ENCODE measurements at places on chromosomes 12 and 14.

- ATAC-seq = no peak
These were observed 118.9 kb downstream of the SUDS3 start for GRCh38 chr12:118495296-118495695.

DNA sequence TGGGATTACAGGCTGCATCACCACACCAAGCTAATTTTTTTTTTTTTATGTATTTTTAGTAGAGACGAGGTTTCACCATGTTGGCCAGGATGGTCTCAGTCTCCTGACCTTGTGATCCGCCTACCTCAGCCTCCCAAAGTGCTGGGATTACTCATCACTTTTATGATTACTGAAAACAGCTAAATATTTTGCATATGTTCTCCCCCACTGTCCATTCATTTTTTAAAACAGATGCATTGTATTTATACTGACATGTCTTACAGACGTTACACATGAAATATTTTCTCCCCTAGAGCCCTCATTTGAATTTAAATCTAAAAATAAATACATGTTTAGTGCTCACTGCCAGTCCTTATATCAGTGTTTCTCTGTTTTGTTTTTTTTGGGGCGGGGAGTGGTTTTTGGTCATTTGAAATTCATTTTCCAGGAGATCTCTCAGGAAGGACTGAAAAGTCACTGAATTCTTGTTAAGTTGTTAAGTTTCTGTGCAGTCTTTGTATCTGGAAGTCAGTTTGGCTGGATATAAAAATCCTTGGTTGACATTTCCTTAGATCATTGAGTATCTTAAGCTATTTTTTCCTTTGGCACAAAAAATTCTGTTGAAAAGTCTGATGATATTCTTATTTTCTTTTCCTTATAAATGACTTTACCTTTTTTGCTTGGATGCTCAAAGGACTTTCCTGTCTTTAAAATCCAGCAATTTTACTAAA lies 9.4 kb downstream of the FBXO21 start:
- ATAC-seq = no peak

DNA sequence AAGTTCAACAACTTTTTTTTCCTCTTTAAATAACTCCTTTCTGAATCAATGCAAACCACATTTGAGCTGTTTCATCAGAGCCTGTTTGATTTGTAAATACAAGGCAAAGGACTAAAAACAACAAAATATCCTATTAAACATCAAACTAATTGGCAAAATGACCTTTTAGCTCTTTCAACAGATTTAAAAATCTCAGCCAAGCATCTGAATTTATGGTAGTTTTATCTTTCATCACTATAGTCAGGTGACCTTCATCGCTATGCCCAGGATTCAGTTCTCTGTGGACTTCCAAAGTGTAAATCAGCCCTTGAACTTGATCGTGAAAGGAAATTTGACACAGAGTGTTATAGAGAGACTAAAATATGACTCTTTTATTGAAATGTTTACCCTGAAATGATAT lies 1554.5 kb upstream of the FLRT2 start:
- ATAC-seq = no peak

DNA sequence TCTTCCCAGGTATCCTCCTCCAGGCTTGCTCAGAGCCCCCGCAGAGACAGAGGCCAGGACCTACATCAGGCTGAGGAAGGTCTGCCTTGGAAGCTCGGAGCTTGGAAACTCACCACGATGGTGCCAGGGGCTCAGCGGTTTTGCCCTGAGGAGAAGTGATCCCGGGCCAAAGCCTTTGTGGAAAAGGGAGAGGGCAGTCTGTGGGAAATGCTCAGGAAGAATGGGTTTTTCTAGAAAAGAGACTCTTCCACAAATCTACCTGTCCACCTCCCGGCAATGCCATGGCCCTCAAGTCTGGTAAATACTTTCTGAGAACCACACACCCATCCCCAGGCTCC lies 8.0 kb downstream of the KRT2 start:
- ATAC-seq = no peak

GRCh38 chr14:79137045-79137430 lies 966.9 kb downstream of the NRXN3 start:
- ATAC-seq = no peak

DNA sequence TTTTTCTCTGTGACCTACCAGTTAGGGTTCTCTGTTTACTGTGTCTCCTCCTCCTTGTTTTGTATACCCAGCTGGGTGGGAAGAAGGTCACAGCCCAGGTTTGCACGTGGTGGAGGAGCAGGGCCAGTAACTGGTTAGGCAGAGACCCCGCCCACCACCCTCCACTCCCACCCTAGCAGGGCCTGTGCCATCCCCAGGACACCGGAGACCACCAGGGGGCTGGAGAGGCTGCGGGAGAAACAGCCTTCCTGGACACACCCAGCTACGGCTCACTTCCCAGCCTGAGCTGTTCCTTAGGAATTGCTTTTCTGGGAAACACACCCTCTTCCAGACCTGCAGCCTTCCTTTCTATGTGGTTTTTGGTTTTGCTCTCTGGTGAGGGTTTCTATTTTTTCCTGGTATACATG lies 21.1 kb downstream of the BDKRB2 start:
- ATAC-seq = no peak

DNA sequence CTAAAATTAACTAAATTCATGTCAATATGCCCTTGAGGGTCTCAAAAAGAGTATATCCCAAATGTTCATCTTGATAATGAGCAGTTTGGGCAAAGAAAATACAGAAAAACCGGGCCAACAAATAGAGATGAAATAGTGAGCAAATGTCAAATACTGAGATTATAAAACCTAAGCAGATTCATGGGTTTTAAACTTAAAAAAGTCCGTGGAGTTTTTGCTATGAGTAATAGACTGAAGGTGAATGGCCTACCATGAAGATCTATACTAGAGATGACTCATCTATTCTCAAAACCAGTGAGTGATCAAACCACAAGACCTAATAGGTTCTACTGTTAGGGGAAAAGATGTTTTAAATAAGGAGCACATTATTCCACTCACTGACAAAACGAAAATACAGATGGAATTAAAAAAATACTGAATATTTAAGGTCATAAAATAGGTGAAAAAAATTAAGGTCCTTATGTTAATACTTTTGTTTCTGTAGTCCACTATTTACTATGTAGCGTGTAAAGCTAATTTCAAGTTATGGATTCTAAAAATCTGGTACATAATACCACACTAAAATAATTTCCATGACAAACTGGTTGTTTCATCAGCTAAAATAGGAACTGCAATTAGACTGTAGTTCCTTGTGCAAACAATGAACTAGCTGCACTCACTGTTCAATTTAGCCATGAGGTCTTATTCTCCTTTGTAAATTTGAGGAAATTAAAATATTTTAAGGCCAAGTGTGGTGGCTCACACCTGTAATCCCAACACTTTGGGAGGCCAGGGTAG lies 5.0 kb downstream of the HNRNPC start:
- ATAC-seq = peak; percentile 79

GRCh38 chr14:49545716-49546115 lies 40.5 kb downstream of the RPS29 start:
- no peak for ATAC-seq

GRCh38 chr12:34405286-34406227 lies 383.3 kb downstream of the ALG10 start:
- ATAC-seq = no peak

DNA sequence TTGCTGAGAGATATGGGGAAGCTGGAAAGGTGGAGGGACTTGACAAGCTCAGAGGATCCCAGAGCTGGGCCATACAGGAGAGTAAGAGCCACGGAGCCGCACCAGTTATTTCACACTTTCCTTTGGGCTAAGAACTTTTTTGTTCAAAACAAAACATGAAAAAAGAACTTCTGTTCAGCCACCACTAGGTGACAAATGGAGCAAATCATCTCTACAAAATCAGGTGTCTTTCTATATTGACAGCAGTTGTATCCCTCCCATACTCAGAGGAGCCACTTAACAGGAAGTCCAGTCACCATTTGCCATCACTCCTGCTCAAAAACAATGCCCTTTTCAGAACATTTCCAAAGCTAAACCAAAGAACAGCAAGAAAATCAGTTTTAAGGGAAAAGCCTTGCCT lies 70.3 kb upstream of the DBX2 start:
- ATAC-seq = no peak

GRCh38 chr12:13591488-13591887 lies 389.9 kb downstream of the GRIN2B start:
- no peak for ATAC-seq

DNA sequence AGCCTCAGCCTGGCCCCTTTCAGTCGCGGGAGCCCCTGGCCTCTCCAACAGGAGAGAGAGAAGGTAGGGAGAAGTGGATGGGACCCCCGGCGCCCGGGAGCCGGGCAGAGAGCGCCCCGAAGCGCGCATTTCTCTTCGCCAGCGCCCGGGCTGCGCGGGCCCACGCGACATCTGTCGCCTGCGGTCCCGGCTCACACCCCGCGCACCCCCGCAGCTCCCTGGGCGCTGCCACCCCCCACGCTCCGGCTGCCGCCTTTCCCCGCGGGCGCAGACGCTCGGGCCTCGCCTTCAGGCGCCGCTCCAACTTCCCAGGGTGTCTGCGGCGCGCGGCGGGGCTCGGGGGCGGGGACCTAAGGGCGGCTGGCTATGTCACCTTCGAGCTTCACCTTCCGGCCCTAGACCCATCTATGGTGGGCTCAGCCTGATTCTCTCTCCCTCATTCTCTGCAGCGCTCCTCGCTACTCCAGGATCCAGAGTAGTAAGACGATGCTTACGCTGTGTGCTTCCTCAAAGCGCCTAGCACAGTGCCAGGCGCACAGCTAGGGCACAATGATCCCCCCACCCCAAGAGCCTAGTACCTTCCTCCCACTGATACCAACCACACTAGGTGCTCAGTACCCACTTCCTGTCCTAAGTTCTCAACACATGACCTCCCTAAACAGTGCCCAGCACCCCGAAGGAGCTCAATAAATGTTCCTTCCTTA lies 1.6 kb downstream of the HRK start:
- ATAC-seq = no peak

DNA sequence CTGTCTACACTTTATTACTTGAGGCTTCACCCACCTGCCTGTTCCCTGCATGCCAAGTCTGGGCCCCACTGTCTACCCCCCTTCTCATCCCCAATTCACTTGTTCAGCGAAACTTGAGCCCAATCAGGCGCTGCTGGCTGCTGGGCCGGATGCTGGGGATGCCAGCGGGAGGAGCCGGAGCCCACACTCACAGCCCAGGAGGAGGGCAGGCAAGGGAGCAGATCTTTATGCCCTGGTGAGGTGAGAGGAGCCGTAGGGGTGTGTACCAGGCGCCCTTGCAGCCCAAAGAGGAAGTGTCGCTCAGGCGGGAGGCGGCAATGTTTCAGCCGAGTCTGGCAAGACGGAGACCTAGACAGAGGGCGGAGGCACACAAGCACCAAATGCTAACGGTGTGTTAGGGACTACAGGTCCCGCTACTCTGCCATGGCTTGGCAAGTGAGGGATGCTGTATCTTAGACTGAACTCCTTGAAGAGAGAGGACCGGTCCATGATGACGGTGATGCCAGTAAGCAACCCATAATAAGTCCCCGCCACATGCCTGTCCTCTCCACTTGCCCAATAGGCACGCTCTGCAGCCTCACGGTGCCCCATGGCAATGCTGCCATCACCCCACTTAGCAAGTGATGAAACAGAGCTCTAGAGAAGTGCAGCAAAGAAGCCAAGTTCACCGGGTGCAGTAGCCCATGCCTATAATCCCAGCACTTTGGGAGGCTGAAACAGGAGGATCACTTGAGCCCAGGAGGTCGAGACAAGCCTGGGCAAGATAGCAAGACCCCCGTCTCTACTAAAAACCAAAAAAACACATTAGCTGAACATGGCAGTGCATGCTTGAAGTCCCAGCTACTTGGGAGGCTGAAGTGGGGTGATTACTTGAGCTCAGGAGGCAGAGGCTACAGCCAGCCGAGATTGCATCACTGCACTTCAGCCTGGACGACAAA lies 41.6 kb downstream of the LRRC74A start:
- ATAC-seq = peak; percentile 33

DNA sequence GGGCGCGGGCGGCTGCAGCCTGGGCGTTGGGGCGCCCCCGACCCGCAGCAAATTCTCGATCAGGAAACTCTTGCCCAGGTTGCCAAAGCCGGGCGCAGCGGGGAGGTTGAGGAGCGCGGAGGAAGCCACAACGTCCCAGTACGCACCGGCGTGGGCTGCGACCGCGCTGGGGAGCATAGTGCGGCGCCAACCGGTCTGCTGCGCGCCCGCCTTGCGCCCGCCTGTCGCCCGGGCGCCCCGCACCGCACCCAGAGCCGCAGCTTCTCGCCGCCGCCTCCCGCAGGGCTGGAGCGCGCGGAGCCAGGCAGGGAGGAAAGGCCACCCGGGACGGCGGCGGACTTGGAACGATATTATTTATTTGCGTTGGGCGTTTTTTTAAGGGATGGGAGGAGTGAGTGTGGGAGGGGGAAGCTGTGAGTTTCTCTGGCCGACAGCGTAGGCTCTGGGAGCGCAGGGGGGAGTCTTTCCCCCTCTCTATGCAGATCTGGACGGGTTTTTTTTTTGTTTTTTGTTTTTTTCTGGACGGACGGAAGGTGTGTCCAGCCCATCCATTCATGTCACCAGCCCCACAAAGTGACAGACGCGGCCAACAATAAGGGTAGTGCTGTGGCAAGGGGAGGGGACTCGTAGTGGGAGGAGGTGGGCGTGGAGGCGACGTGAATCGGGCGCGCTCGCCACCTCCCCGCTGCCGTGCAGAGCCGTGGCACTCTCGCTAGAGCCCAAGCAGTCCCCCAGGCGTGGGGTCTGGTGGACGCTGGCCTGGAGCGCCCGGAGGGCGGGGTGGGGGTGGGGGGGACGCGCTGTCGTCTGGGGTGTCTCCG lies at the start of gene DBX2:
TSS of gene DBX2 (minus strand) at position 349 of the 821 bp plus-strand sequence. CDS start at position 177, 172 bp downstream.
- ATAC-seq = no peak

- ATAC-seq = no peak
These were observed 7.0 kb upstream of the KCNK13 start for GRCh38 chr14:90054803-90055202.

- no peak for ATAC-seq
These were observed 113.9 kb downstream of the AEBP2 start for GRCh38 chr12:19553175-19553574.

GRCh38 chr14:49897965-49898364 lies 5.1 kb downstream of the ARF6 start:
- no peak for ATAC-seq

- no peak for ATAC-seq
These were observed 104.0 kb downstream of the ETNK1 start for GRCh38 chr12:22728987-22729386.

GRCh38 chr12:110563702-110564470 lies 19.2 kb downstream of the PPTC7 start:
- ATAC-seq = no peak

GRCh38 chr12:95516757-95517156 lies 34.5 kb downstream of the USP44 start:
- ATAC-seq = no peak
